ENCODE measurements at places on chromosomes 2 and 18. TPM values are rescaled to one million over a fixed set of nuclear protein-coding genes. Genes with fewer than 3 reads are reported as not detected.

DNA sequence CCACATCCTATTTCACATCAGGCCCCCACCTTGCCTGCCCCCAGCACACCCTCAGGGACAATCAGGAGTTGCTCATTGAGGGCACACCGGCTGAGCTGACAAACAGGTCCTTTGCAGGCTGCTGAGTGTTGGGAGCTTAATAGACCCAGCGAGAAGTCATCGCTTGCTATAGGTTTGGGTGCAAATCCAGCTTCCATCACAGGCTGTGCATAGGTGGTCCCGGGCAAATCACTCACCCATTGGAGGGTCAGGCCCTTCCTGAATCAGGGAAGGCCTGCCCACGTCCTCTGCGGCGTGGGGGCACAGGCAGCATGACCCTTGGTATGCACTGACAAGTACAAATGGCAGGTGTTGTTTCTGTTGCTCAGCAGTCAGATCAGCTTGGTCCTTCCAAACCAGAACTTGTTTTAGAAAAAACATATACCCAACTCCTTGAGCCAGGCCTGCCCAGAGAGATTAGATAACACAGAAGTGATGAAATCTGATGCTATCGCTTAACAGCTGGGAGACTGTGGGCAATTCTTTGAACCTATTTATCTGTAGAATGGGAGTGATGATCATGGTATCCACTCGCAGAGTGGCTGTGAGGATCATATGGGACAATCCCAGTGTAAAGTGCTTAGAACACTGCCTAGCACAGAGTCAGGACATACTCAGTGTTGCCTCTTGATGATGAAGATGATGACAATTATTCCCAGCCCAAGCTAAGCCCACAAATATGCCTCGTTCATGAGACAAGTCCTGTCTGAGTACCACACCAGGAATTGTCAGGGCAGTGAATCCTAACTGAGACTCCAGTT is 34.9 kb downstream of the SMAD7 start:
- no peak for DNase-seq

BUB1 gene
- polyA plus RNA-seq: 18.4 TPM

KLHL14 gene
- polyA plus RNA-seq: 25.7 TPM

DNA sequence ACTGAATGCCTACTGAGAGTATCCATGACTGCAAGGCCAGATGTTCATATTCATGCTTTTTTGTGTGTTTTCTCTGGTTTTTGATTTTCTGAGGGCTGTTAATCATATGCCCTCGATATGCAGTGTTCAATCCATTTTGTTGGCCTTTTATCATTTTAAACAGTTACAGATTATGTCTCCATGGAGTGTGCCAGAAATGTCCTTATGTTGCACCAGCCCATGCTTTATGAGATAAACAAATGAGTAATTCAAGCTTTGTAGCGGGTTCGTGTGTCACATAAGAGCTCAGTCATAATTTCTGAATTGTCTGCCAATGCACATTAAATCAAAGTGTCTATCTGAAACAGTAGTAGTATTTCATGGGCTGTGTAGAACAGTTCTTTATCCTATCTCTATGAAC is 583.0 kb downstream of the THSD7B start:
- no peak for DNase-seq

GRCh38 chr2:103738108-103738507 is 976.3 kb downstream of the TMEM182 start:
- no peak for DNase-seq

DNA sequence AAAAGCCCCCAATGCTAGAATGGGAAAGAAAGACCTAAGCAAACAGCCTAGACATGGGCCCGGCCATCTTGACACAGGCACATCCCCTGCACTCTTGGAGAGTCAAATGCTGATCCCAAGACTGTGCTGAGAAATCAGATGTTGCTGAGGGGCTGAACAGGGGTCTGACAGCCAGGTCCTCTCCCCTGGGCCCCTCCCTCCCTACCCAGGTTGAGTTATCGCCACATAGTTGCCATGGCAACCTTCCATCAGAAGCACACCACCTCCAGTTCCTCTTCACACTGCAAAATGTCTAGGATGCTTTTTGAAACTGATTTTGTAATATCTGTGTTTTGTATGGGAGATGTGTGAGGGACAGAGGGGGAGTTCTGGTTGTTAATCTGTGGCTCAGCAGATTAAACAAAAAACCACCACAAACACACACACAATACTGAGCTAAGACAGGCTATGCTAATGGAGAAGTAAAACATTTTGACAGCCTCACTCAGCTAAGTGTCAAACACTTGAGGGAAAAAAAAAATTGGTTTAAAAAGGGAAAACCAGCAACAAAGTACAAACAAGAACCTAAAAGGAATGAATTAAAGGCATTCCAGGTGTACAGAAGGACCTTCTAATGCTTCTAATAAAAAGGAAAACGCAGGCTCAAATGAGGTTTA is 88.2 kb downstream of the TMEM163 start:
- DNase-seq: no peak

NT5C1B gene
- polyA plus RNA-seq: 0.75 TPM

RASGRP3 gene
- polyA plus RNA-seq: 26.8 TPM

HOXD1 gene
- polyA plus RNA-seq: 9.7 TPM

TBR1 gene
- not detected for polyA plus RNA-seq

BCL11A gene
- 12.4 TPM for polyA plus RNA-seq

GRCh38 chr2:58649756-58650155 is 408.6 kb upstream of the FANCL start:
- DNase-seq: no peak

DNA sequence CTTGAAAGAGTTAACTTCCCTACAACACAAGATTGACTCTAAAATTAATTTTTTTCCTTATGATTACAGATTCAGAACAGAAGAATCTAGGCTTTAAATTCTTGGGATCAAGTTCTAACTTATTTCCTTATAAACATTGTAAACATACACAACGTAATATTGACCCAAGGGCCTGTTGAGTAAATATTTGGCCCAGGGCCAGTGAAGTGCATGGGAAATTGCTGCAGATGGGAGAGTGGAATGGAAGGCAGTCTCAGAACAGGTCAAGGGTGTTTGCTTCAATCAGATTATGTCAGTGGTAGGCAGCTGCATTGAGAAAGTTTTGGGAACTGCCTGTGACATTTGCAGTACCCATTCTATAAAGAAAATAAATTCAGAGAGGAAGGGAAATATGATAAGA is 137.6 kb downstream of the MYO1B start:
- no peak for DNase-seq

GRCh38 chr18:14927701-14928100 is 179.7 kb downstream of the ANKRD30B start:
- DNase-seq: no peak

- no peak for DNase-seq
Observed at GRCh38 chr2:72118951-72119350, 28.7 kb downstream of the CYP26B1 start.
